Activated effector memory CD4-positive, alpha-beta T cell treated with anti-CD3 and anti-CD28 coated beads, Interleukin-2, amount 50 U/mL, for 16 hours (primary cell): ENCODE measurements at places on chromosomes 6 and 20.
A peak's percentile ranks its signal among the peaks of the same experiment; 100 is the strongest.

DNA sequence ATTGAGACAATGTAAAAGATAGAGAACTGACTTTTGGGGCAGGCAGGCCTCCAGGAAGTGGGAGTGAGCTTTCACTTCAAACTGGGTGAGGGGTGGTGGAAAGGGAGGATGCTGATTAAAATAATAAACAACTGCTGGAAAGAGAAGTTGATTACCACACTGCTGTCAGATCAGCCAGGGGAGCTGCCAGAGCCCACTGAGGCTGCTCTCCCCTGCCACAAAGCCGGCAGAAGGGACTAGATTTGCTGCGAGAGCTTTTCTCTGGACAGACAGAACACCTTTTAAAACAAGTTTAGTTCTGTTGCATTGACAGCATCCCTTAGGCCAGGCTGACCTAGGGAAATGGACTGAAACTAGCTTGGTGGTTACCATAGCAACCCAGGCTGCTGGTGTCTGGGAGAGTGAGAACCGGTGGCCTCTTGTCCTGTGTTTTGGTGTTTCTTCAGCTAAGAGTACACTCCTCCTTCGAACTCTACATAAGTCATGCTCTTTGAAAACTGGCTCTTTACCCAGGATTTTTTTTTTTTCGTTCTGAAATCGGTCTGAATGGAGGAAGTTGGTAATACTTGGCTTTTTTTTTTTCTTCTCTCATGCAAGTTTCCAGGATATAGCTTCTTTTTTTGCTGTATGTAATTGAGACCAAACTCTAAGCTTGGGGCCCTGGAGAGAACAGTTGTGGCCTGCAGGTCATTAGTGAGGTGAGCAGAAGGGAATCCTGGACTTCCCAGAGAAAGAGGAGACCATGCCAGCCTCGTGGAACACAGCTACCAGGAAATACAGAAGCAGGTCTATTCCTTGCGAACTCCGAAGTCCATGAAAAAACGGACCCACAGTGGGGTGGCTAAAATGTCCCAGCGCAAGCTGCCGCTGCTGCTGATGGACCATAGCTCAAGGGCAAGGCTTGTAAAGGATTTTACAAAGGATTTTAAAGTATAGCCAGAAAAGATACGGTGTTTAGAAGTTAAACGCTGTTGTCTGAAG lies 374.4 kb downstream of the UTRN start:
- peak; percentile 65 for DNase-seq

GRCh38 chr20:35111141-35111888 lies 18.7 kb upstream of the TRPC4AP start:
- no peak for DNase-seq

DNA sequence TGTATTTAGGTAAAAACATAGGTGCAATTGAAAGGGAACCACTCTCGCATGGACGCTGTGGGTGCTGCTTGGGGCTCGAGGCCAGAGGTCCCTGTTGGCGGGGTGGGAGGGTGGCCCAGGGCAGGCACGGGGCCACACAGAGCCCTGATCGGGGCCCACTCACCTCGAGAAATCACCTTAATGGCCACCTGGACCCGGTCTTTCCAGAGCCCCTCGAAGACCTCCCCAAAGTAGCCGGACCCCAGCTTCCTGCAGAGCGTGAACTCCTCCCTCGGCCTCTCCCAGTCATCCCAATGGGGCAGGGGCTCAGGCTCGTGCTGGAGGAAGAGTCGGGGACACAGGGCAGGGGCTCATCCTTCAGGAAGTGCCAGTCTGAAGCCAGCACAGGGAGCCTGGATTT lies 3.8 kb downstream of the PTK6 start:
- DNase-seq = no peak

DNA sequence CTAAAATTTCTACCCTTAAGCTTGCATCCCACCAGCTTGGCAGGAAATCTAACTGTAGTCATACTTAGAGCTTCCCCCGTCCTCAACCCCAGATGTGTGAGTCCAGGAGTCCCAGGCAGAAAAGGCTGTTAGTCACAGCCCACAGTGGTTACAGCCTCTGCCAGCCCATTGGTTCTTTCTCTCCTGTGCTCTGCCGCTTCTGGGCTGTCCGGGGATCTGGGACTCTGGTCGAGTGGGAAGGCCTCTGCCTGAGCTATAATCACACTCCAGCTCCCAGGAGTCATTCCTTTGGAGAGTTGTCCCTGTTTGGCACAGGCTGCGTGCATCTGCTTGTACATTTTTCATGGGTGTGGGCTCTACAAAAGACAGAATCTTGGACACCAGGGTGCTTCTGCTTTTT lies 45.6 kb upstream of the FYN start:
- no peak for DNase-seq

DNA sequence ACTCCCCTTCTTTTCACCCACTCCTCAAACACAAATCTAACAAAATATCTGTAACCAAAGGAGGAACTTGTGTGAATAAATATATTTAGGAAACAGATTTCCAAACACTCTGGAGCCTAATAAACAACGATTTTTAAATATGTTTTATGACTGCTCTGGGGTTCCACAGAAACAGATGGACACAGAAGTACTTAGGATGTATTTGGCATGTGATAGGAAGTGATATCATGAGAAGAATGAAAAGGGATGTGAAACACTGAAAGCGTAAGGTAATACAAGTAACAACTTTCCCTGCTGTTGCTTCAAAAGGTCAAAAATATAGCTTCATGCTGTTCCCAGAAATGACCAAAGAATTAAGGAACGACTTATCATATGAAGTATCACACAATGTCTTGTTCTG lies 26.1 kb upstream of the ENPP1 start:
- no peak for DNase-seq

DNA sequence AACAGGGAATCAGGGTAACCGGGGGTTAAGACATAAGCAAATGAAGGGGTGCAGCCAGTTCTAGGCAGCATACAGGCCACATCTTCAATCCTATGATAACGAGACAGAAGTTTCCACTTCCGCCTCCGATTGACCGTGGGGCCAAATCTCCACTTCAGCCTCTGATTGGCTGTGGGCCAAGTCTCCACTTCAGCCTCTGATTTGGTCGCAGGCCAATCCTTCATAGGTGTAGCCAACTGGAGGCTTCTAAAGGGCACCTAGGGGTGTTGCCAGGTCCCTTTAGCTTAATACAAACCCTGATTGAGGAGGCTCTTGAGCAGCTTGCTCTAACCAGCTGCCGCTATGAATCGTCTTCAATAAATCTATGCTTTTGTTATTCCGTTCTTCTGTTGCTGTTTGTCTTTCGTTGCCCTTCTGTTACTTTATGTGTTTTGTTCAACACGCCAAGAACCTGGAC lies 2.1 kb upstream of the ERGIC3 start:
- DNase-seq = no peak

- no peak for DNase-seq
Measured at GRCh38 chr6:44569931-44570385, 182.5 kb downstream of the CDC5L start.

DNA sequence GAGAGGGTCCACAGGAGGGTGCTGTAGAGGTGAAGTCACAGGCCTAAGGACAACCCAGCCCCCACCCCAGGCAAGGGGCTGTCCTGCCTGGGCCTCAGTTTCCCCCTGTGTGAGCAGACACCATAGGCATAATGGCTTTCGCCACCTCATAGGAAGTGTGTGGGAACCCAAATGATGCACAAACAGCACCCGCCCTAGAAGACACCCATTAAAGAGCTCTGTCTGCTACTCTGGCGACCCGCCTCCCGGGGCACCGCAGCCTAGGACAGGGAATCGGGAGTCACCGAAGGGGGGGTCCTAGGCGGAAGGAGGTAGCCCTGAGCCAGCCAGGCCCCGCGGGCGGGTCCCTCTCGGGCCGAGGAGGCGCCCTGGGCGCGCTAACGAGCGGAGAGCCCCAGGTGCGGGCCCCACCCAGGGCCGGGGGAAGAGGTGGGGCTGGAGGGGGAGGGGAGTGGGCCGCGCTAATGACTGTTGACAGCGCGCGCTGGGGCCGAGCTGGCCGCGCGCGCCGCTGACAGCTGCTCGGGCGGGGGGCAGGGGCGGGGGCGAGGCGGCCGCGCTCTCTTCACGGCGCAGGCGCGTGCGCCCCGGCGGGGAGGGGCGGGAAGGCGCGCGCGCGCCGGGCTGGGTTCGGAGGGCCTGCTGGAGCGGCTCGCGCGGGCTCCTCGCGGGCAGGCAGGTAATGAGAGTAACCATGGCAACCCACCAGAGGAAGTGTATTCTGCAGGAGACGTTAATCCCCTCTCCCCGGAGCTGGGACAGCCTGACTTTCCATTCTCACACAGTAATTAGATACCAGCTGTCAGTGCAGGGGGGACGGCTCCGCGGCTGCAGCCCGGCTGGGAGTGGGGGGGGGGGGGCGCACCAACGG lies 48.9 kb downstream of the NOL4L start:
- DNase-seq = peak; percentile 91

DNA sequence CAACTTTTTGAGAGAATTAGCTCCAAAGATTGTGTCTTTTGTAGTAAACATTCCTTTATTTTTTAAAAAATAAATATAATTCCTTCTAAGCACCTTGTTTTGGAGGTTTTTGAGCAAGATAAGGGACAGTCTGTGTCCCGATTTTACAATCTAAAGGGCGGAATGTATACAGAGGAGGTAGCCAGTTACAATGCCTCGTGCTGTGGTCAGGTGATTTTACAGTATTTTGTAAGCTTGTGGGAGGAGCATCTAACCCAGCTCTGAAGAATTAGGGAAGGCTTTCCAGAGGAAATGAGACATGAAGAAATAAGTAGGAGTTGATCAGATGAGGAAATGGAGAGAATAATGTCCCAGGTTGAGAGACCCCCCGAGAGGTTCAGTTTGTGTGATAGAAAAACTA lies 1.3 kb downstream of the HINT3 start:
- no peak for DNase-seq

DNA sequence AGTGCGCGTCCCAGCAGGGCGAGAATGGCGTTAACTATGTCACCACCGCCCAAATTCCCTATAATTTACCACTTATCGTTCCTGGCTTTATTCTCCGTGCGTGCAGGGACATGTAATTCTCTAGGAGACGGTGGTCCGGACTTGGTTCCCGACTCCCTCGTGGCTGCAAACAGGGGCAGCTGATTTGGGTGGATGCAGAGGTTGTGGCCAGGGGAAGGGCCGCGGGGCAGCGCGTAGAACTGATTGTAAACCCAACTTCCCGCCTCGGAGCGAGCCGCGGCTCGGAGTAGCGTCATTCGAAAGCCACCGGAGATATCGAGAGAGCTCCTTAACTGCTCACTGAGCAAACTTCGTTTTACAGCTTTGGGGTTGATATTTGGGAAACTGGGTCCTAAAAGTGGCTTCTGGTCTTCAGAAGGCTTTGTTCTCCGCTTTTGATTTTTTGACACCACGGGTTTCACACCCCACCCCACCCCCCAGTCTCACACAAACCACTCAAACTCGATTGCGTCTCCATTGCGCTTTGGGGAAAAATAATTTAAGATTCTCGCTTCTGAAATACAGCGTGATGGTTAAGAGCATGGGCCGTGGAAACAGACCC lies 17.5 kb upstream of the ZSCAN9 start:
- DNase-seq = peak; percentile 68

- DNase-seq = no peak
Measured at GRCh38 chr6:22447249-22448196, 121.8 kb upstream of the HDGFL1 start.

- no peak for DNase-seq
Measured at GRCh38 chr6:140160909-140161308, 786.5 kb upstream of the CITED2 start.

- no peak for DNase-seq
Measured at GRCh38 chr20:60117065-60117464, 158.8 kb downstream of the CDH26 start.

DNA sequence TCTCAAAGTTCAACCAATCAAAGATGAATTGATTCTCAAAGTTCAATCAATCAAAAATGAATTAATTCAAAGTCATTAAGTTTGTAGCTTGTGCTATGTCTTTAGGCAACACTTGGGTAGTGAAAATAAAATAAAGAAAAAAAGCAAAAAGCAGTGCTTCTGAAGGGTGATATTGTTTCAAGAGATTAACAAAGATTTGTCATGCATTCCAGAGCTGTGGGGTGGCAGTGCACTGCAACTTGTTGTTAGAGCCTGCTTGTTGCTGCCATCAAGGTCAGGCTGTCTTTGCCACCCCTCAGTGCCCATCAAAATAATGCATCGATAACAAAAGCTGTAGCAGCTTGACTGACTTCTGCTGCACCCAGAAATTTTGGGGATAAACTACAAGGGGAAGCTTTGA lies 128.6 kb downstream of the RNF144B start:
- DNase-seq = no peak

DNA sequence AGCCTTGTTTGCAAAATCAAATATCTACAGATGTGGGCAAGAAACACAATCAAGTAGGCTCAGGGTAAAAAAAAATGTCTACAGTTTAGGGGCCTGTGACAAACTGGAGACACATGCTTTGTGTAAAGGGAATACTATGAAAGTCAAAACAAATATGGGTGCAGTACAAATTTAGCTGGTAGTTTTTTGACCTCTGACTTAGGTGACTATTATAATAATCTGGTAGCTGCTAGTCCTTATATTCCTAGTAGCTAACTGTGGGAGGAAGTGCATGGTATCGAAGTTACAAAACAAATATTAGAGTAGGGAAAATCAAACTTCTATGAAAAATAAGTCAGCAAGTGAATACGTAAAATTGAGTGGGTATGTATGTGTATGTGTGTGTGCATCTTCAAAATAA lies 35.4 kb downstream of the CYP24A1 start:
- DNase-seq = no peak

DNA sequence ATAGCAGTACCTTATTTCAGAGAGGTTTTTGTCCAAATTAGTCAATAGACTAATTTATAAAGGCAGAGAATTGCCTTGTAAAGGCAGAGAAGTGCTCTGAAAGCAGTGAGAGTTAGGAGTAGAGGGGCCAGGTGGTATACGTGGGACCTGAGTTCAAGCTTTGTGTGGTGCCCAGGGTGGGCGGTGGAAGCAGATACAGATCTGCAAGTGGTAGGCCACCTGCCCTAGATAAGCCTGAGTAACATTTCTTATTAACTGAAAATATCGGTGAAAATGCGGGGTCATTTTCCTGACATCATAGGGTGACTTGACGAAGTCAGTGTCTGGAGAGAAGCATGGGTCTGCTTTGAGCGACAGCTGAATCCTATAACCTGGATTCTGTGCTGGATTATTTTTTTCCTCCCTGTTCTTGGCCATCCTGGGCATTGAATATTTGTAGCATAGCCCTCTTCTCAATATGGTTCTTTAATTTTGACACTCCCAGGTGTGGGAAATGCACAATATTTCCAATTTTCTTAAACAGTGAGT lies 62.2 kb upstream of the SUPT3H start:
- DNase-seq = no peak

DNA sequence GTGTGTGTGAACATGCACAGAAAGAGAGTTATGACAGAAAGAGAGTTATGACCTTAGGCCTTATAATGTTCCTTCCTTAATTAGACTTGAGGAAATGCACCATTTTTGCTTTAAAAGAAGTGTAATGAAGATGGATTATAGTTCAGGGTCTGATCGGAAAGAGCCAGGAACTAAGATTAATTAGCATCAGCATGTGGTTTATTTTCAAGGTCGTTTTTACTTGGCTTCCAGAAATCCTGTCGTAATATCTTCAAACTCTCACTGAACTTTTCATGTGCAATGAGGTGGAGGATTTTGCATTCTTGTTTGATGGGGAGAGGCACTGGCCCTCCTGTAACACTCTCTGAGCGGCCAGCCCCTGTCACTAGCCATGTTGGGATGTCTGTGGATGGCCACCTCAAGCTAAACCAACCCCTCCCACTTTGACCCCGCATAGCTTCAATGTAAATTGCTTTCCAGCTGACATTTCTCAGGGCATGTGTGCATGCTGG lies 116.8 kb downstream of the CDC5L start:
- peak; percentile 24 for DNase-seq
